ENCODE measurements at places on chromosomes 12 and 14. TPM values are rescaled to one million over a fixed set of nuclear protein-coding genes. Genes with fewer than 3 reads are reported as not detected.

Gene RDH12
- total RNA-seq, result 1.3 TPM

Gene FGF6
- not detected for total RNA-seq

Gene DBX2
- not detected for total RNA-seq

Gene LYZ
- 0.13 TPM for total RNA-seq

Gene PTCSC3
- not detected for total RNA-seq

Gene GNB3
- total RNA-seq, result 0.53 TPM

Gene C12orf76
- 12.8 TPM for total RNA-seq

Gene FLRT2
- total RNA-seq, result 7.1 TPM

- DNase-seq, result no peak
Measured at GRCh38 chr12:117130801-117131200, 31.6 kb upstream of the TESC start.

DNA sequence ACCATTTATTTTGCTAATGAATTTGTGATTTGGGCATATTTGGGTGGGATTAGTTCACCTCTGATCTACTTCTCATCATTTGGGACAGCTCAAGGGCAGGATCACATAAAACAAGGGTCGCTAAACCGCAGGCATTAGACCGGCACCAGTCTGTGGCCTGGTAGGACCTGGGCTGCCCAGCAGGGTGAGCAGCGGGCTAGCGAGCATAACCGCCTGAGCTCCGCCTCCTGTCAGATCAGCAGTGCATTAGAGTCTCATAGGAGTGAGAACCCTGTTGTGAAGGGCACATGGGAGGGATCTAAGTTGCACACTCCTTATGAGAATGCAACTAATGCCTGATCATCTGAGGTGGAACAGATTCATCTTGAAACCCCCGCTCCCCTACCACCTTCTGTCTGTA lies 785.3 kb downstream of the TRHDE start:
- DNase-seq, result no peak

DNA sequence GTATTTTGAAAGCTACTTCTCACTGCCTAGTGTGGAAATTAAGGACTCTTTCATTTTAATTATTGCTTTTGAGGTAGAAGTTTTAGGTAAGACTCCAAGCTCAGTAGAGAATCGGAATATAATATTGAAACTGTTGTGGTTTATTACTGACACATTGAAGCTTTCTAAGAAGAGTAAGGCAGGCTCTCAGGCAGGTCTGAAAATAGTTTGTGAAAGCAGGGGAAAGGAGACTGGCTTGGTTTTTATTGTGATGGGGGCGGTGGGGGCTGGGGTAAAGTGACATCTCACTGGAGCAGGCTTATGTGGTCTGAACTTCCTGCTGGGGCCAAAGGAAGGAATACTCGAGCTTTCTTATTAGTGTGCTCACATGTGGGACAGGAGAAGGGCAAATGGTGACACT lies 79.5 kb downstream of the OTOGL start:
- no peak for DNase-seq

DNA sequence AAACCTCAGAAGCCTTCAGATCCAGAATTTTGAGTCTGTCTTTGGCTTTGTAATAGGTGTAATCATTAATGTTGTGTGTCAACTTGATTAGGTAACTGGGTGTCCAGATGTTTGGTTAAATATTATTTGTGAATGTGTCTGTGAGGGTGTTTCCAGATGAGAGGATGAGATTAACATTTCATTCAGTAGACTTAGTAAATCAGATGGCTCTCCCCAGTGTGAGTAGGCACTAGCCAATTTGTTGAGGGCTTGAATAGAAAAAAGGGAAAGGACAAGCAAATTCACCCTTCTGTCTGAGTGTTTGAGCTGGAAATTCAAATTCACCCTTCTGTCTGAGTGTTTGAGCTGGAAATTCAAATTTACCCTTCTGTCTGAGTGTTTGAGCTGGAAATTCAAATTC lies 932.2 kb downstream of the SLC6A15 start:
- DNase-seq, result no peak

DNA sequence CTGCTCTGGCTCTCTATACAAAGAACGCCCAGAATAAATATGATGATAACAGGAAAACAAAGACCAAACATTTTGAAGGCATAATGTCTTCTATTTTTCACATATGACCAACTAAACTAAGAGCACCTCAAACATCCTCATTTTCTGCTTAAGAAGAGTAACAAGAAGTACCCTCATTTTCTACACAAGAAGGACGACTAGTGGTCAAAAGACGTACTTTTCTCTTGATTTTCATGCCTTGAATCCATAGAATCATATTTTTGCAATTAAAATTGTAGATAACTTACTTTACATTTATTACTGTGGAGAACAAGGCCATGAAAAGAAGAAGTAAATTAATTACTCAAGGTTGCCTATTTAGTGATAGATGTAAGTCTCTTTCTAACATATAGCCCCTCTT lies 358.6 kb downstream of the DUSP6 start:
- peak; percentile 76 for DNase-seq

DNA sequence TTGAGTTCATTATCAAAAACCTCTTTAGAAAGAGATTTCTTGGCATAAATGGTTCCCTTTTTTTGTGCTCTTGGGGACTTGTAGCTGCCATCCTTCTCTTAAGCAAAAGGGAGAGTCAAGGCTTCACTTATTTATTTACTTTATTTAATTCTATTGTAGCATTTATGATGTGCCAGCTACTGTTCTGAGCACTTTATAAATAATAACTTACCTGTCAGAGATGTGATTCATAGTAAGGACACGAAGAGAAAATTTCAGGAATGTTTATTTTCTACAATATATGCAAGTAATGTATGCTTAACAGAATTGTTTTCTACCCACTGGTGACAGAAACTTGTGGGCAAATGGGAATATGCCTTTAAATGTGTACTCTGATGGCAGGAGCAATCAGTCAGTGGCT lies 33.3 kb downstream of the TMEM117 start:
- no peak for DNase-seq

DNA sequence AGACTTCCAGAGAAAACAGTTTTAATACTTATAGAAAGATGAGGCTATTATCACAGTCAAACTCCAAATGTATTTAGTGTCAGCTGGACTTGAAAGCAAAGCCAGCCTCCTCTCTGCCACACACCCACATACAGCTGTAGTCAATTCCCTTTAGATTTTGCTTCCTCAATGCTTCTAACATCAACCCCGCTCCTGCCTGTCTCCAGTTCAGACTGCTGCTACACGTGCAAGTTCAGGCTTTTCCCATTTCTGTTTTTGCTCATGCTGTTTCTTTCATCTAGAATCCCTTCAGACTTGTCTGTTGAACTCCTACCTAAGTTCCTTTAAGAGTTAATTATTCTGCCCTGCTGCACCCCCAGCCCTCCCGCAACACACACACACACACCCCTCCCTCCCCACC lies 380.0 kb downstream of the KCNH5 start:
- DNase-seq, result peak; percentile 44

DNA sequence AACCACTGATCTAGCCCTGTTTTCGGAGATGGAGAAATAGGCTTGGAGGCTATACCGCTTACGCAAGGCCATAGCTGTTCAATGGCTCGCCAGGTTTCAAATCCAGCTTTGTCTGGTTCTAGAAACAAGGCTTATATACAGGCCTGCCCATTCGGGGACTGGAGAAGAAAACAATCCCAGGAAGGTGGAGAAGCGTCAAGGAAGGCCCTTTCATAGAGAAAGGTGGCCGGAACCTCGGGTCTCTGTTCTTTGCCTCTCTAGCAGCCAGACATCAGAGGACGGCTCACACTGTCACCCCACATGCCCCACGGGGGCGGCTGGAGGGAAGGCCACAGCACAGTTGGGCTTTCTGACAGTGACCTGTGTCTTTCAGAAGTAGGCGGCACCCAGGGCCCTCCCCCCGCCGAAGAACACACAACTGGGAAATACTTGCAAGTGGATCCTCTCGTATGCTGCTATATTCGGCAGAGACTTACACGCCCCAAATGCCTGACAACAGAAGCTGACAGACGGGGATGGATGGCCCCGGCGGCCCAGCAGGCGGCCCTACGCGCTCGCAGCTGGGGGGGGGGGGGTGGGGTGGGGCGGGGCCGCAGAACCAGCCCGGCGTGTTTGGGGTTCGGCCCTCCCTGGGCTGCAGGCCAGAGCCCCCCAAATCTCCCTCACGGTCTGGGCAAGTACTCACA lies 4.5 kb upstream of the SETD1B start:
- DNase-seq, result peak; percentile 76

GRCh38 chr12:112876506-112876905 lies 30.3 kb upstream of the OAS1 start:
- DNase-seq, result no peak

DNA sequence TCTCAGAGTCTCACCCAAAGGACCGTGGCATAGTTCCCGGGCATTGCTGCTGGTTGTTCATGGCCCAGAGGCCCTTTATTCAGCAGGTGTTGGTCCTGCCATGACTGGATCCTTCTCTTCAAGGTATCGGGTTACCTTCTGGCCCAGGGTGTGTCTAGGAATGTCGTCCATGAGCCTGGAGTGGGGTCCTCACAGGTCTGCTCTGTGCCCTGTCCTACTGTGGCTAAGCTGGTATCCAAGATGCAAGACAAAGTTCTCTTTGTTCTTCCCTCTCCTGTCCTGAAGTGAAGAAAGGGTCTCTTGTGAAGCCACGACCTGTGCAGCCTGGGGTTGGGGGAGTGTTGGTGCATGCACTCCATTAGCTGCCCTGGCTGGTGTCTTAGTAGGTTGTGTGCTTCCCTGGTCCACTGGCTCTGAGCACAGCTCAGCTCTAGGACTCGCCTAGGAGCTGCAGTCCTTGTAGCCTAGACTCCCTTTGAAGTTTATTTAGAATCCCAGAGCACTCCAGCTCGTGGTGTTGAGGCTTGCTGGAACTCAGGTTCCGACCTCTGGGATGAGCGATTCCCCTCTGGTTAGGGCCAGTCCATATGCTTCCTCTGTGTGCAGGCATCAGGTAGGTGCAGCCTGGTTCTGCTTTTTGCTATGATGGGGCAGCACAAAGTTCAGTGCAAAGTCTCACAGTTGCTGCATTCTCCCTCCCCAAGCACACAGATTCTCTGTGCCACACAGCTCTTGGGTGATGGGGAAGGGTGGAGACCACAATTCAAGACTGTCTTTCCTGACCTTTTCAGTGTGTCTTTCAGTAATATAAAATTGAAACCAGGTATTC lies 117.4 kb downstream of the NUBPL start:
- DNase-seq, result no peak

DNA sequence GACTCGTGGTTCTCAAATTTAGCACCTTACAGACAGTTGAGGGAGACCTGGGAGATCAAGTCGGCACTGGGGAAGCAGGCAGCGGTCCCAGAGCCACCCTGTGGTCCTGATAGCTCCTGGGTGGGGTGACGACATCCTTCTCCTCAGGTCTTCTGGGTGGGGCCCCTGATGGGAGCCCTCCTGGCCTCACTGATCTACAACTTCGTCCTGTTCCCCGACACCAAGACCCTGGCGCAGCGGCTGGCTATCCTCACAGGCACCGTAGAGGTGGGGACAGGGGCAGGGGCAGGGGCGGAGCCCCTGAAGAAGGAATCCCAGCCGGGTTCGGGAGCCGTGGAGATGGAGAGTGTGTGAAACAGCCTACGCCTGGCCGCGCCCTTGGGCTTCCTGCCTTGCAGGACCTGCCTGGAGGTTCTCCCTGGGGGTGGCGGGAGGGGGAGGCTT lies 2.6 kb downstream of the AQP6 start:
- no peak for DNase-seq

- DNase-seq, result no peak
Measured at GRCh38 chr12:12405882-12406281, 49.0 kb downstream of the BORCS5 start.

- no peak for DNase-seq
Measured at GRCh38 chr12:76080017-76080728, 4.3 kb downstream of the NAP1L1 start.

- no peak for DNase-seq
Measured at GRCh38 chr14:22739423-22739822, 27.1 kb upstream of the OXA1L start.
